ENCODE measurements at places on chromosomes 2 and 18. TPM values are rescaled to one million over a fixed set of nuclear protein-coding genes. Genes with fewer than 3 reads are reported as not detected.
A peak's percentile ranks its signal among the peaks of the same experiment; 100 is the strongest.

GRCh38 chr2:137992039-137992646 is 27.9 kb downstream of the HNMT start:
- no peaks in the 10 kb centered on the region for H3K36me3 ChIP-seq
- DNase-seq: no peak
- no peaks in the 10 kb centered on the region for H3K4me1 ChIP-seq
- no peak overlapping the region for H3K27ac ChIP-seq
- H3K4me3 ChIP-seq: no peak overlapping the region
- H3K27me3 ChIP-seq: no peaks in the 10 kb centered on the region

GRCh38 chr18:26717123-26717719 is 148.3 kb downstream of the AQP4 start:
- no peak for DNase-seq
- H3K4me1 ChIP-seq: no peaks in the 10 kb centered on the region
- no peak overlapping the region for H3K27ac ChIP-seq
- no peaks in the 10 kb centered on the region for H3K36me3 ChIP-seq
- peaks cover 2% of the 10 kb centered on the region for H3K27me3 ChIP-seq

GRCh38 chr2:218271865-218272530 is 1.7 kb downstream of the PNKD start:
- H3K4me3 ChIP-seq: peak overlapping the region; percentile 88
- H3K4me1 ChIP-seq: peaks cover 34% of the 10 kb centered on the region
- H3K27me3 ChIP-seq: no peaks in the 10 kb centered on the region
- H3K36me3 ChIP-seq: peaks cover 43% of the 10 kb centered on the region

DNA sequence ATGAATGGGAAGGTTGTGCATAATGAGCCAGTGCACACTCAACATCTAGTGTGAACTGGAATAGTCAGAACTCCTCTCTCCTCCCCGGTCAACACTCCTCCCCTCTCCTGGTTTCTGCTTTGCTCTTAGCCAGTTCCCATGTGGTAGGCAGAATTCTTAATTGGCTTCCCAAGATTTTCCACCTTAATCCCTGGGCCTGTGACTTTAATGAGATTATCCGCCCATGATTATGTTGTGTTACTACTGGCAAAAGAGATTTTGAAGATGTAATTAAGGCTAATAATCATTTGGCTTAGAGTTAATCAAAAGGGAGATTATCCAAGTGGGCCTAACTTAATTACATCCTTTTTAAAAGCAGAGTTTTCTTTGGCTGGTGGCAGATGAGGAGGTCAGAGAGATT is 34.2 kb upstream of the REV1 start:
- H3K27ac ChIP-seq: no peak overlapping the region
- H3K4me1 ChIP-seq: no peaks in the 10 kb centered on the region
- DNase-seq: no peak
- no peaks in the 10 kb centered on the region for H3K27me3 ChIP-seq

- DNase-seq: no peak
- H3K4me3 ChIP-seq: no peak overlapping the region
- H3K27ac ChIP-seq: no peak overlapping the region
- no peaks in the 10 kb centered on the region for H3K36me3 ChIP-seq
Measured at GRCh38 chr18:76524900-76525698, 30.1 kb upstream of the ZNF516 start.

DNA sequence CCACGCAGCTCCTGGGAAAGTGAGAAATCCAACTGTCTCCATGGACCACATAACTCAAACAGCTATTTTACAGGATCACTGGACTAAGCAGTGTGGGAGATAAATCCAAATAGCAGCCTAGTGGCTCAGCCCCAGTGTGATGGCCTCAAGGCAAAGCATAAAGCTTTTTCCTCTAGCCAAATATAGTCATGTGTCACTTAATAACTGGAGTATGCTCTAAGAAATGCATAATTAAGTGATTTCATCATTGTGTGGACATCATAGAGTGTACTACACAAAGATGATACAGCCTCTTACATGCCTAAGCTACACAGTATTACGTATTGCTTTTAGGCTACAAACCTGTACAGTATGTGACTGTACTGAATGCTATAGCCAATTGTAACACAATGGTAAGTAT is 31.8 kb upstream of the ST8SIA3 start:
- no peak overlapping the region for H3K27ac ChIP-seq
- no peaks in the 10 kb centered on the region for H3K36me3 ChIP-seq
- no peak for DNase-seq
- peaks cover 14% of the 10 kb centered on the region for H3K27me3 ChIP-seq
- no peak overlapping the region for H3K4me3 ChIP-seq

GRCh38 chr2:133573491-133574162 is 5.4 kb upstream of the NCKAP5 start:
- no peaks in the 10 kb centered on the region for H3K4me1 ChIP-seq
- H3K4me3 ChIP-seq: no peak overlapping the region
- H3K27ac ChIP-seq: no peak overlapping the region
- H3K27me3 ChIP-seq: peaks cover 7% of the 10 kb centered on the region

DNA sequence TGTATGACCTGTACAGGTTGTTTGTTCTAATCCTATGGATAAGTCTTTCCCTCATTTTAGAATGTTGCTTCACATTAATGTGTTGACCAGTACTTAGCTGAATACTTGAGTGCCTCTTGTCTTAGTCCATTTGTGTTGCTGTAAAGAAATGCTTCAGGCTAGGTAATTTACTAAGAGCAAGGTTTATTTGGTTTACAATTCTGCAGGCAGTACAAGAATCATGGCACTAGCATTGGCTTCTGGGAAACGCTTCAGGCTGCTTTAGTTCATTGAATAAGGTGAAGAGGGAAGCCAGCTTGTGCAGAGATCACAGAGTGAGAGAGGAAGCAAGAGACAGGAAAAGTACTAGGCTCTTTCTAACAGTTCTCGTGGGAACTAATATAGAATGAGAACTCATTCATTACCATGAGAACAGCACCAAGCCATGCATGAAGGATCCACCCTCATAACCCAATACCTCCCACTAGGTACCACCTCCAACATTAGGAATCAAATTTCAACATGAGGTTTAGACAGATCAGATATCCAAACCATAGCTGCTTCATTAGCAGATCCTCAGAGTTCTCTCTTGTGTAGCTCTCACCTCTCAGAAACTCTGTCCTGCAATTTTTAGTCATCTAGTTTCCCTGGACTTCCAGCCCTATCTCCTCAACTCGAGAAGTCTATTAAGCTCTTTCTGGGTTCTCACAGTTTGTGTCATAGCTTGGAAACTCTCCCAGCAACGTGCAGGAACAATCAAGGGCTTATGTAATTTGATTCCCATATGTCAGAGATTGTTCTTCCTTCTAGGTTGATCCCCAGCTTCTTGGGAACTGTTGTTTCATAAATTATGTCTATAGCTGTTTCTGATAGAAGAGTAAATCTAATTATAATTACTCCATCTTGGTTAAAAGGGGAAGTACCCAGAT is 2082.3 kb upstream of the CELF4 start:
- no peaks in the 10 kb centered on the region for H3K4me1 ChIP-seq
- no peaks in the 10 kb centered on the region for H3K27me3 ChIP-seq
- H3K27ac ChIP-seq: no peak overlapping the region
- H3K36me3 ChIP-seq: no peaks in the 10 kb centered on the region

DNA sequence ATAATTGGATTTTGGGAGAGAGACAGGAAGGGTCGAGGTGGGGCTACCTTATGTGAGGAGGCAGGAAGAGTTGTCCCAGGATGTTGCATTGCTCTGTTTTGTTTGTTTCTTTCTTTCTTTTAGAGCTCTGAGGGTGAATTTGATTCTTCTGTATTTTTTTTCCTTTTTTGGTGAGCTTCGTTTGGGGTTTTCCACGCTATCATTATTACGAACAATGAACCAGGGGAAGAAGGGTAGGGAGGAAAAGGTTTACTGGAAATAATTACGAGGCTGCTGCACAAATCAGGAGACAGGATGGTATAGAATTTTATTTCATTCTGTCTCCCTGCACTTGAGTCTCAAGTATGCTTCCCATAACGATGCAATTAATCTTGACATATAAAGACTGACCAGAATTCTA is 51.4 kb upstream of the ZNF516 start:
- H3K27me3 ChIP-seq: no peaks in the 10 kb centered on the region
- H3K27ac ChIP-seq: no peak overlapping the region
- no peak overlapping the region for H3K4me3 ChIP-seq
- DNase-seq: no peak
- H3K36me3 ChIP-seq: no peaks in the 10 kb centered on the region

DNA sequence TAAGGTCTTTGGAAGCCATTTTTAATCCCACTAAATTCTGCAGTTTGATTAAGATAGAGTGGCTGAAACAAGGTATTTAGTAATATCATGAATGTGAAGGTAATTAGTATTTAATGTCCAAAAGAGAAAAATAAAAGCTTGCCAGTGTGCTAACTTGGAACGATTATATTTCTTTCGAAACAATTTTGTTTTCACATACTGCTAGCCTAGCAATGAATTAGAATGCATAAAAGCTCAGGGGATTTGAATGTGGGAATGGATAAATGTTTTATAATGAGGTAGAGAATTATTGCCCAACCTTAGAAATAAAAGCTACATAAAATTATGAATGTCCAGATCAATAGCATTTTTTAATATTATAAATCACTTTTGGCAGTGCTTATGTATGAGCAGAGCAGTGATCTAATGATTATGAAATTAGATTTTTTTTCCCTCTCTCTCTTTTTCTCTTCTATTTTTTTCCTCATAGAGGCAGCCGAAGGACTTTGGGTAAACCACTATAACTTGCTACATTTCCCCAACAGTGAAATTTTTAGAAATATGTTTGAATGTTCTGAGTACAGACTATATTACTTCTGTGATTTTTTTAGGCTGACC is 75.5 kb downstream of the PLCL1 start:
- peaks cover 38% of the 10 kb centered on the region for H3K4me1 ChIP-seq
- no peak for DNase-seq
- peaks cover 5% of the 10 kb centered on the region for H3K36me3 ChIP-seq
- no peaks in the 10 kb centered on the region for H3K27me3 ChIP-seq
- H3K27ac ChIP-seq: no peak overlapping the region
- H3K4me3 ChIP-seq: no peak overlapping the region

- no peaks in the 10 kb centered on the region for H3K36me3 ChIP-seq
- no peak for DNase-seq
- no peaks in the 10 kb centered on the region for H3K4me1 ChIP-seq
- H3K27me3 ChIP-seq: no peaks in the 10 kb centered on the region
- H3K4me3 ChIP-seq: no peak overlapping the region
Measured at GRCh38 chr18:40708726-40709125, 1246.3 kb upstream of the PIK3C3 start.

DNA sequence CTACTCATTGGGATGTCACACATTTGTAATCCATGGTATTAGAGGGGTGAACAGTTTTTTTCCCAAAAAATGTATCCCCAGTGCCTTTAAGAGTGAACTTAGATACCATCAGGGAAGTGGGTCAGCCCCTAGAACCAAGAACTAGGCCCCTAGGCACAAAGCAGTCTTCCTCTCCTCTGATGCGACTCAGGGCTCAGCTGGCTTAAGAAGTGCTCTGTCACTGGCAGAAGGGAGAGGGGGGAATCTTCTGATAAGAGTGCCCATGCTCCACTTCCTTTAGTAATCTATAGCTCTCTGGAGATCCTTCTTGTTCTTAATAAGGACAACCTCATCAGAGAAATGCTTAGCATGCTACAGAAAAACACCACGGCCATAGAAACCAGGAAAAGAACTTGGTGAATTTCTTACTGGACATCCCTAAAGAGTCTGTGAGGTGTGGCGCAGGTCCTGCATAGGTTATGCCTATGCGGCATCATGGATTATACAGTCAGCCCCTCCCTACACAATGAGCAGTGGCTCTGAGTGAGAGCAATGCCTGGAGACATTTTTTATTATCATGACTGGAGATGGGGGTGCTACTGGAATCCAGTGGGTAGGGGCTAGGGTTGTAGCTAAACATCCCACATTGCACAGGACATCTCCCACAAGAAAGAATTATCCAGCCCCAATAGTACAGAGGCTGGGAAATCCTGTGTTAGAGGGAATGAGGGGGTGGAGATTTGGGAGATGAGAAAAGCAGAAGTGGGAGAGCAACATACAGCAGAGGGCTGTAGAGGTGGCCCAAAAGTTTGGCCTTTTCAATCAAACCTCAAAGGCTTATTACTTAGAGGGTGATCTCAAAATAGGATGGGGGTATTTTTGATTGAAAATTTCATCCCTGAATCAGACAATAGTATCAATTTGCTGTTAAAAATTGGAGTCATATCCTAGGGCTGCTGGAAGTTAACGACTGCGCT is 21.7 kb upstream of the ZNF385B start:
- H3K4me1 ChIP-seq: no peaks in the 10 kb centered on the region
- H3K27ac ChIP-seq: no peak overlapping the region
- DNase-seq: no peak
- H3K27me3 ChIP-seq: peaks cover 4% of the 10 kb centered on the region
- no peak overlapping the region for H3K4me3 ChIP-seq

GRCh38 chr18:399631-400135 is 100.8 kb downstream of the COLEC12 start:
- H3K4me1 ChIP-seq: no peaks in the 10 kb centered on the region
- no peak for DNase-seq
- H3K27me3 ChIP-seq: peaks cover 6% of the 10 kb centered on the region
- no peak overlapping the region for H3K4me3 ChIP-seq
- peaks cover 2% of the 10 kb centered on the region for H3K36me3 ChIP-seq
- H3K27ac ChIP-seq: no peak overlapping the region

GRCh38 chr18:2522112-2522511 is 49.2 kb downstream of the METTL4 start:
- H3K27ac ChIP-seq: no peak overlapping the region
- no peaks in the 10 kb centered on the region for H3K27me3 ChIP-seq
- DNase-seq: no peak

GRCh38 chr2:95272299-95272751 is 1.9 kb upstream of the PROM2 start:
- no peak for DNase-seq
- H3K4me1 ChIP-seq: no peaks in the 10 kb centered on the region
- no peak overlapping the region for H3K27ac ChIP-seq
- no peak overlapping the region for H3K4me3 ChIP-seq
- no peaks in the 10 kb centered on the region for H3K36me3 ChIP-seq
- H3K27me3 ChIP-seq: no peaks in the 10 kb centered on the region

Gene BZW1
- 413 TPM for total RNA-seq

Gene XRCC5
- 395 TPM for total RNA-seq

Gene PTPRN
- 0.43 TPM for total RNA-seq

Gene ECEL1
- total RNA-seq: 0.19 TPM

Gene KIF5C
- 13.5 TPM for total RNA-seq

Gene LRRTM4
- not detected for total RNA-seq

Gene GRB14
- total RNA-seq: not detected

Gene NRBP1
- 74.3 TPM for total RNA-seq

Gene ITGAV
- 6.0 TPM for total RNA-seq

Gene LAMA1
- not detected for total RNA-seq

Gene NRP2
- total RNA-seq: 3.8 TPM

Gene CNTNAP5
- total RNA-seq: not detected
